CD4-positive, alpha-beta T cell treated with Interleukin-6 at 100 ng/mL for 8 hours (primary cell): ENCODE measurements at places on chromosomes 7 and 10.

GRCh38 chr7:93375603-93376002 is 143.4 kb downstream of the VPS50 start:
- DNase-seq = no peak

GRCh38 chr7:135316648-135317313 is 83.1 kb downstream of the STRA8 start:
- DNase-seq = no peak

DNA sequence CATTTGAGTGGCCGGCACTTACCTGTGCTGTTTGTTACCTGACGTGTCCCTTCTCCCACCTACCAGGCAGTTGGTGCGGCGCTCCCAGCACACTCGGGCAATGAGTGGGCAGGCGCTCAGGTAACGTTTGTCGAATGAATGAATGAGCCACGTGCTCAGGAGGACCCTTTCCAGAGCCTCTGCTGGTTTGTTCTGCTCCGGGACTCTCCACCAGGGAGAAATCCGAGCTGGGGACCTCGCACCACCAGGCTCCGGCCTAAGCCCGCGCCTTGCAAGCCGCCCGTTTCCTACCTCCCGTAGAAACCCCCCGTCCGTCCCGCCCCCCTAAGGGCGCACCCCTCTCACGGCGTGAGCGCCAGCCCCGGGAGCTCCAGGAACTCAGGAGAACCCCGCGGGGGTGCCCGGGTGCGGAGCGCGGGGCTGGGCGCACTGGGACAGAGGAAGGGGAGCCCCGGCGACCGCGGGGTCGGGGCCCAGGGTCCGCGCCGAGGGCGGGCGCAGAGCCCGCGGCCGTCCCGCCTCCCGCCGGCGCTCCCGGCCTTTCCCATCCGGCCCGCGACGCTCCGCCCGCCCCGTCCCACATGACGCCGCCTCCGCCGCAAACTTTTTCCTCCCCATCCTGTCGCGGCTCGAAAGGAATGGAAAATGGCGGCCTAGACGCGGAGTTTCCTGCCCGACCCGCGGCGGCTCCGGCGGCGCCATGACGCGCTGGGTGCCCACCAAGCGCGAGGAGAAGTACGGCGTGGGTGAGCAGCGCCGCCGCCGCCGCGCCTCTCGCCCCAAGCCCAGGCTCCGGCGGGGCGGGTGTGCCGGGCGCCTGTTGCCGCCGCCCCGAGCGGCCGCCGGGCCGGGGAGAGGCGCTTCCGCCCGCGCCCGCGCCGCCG is at the start of gene DOCK1:
Gene DOCK1 (plus strand): TSS at position 611 of the 884 bp plus-strand sequence. CDS start 90 bp downstream, at position 701.
- no peak for DNase-seq

DNA sequence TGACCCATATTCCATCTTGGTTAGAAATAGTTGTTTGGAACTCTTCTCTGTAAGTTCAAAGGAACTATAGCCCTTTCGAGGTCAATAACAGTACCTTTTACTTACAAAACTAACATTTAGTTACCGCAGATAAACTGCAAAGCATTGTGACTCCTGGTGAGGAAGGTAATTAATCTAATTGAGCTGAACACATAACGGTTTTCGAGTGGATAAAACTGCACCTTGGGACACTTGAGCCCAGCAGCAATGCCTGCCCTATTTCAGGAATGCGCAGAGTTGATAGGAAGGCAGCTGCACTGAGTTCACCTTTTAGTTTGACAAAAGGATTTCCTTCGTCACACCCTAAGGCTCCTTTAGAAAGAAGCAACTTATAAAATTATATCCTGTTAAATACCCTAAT is 75.4 kb downstream of the JAZF1 start:
- no peak for DNase-seq

GRCh38 chr7:17299483-17299991 is 1.1 kb downstream of the AHR start:
- peak; percentile 14 for DNase-seq

- DNase-seq = no peak
These were observed 281.7 kb downstream of the PHTF2 start for GRCh38 chr7:78080241-78080640.

DNA sequence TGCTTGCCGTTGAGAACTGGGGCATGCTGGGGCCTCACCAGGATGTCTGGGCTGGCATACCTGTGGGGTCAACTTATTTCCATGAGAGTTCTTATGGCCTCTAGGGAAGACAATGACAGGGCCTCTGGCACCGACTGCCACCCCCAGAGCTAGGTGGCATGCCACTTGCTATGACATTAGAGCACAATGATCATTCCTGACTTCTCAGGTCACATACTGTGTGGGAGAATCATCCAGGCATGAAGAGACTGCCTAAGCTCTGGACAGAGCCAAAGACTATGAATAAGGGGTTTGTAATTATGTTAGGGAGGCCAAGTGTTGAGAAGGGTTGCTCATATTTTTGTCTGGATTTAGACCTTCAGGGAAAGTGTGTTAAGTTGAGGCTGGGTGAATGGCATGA is 97.5 kb downstream of the PTPN20 start:
- no peak for DNase-seq

- no peak for DNase-seq
These were observed 956.7 kb downstream of the CCSER2 start for GRCh38 chr10:85284778-85285770.

GRCh38 chr7:75694638-75695399 is 43.9 kb downstream of the HIP1 start:
- no peak for DNase-seq

GRCh38 chr10:131933696-131934086 is 32.9 kb downstream of the PPP2R2D start:
- DNase-seq = no peak

GRCh38 chr10:69220041-69220451 is at the start of gene HKDC1:
HKDC1 (plus strand) TSS chr10:69220332; CDS start chr10:69220436, 104 bp downstream.
- DNase-seq = no peak

DNA sequence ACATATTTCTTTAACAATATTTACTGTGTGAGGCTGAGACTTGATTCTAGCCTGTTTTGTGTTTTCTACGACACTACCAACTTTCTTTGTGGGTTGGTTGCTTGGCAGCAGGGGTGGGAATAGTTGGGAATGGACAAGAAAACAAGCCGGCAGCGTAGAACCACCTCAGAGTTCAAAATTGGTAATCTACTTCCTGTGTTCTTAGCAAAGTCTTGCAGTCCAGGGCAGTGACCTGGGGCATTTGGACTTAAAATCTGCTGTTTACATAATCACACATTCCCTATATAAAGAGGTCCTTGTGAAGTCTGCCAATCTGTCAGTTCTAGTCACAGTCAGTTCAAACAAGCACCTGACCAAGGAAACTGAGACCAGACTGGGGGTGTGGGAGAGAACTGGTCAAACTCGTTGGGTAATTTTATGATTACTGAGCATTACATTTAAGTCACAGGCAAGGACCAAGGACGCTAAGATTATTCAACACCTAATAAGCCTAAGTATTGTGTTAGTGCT is 167.9 kb downstream of the CPEB3 start:
- DNase-seq = no peak

DNA sequence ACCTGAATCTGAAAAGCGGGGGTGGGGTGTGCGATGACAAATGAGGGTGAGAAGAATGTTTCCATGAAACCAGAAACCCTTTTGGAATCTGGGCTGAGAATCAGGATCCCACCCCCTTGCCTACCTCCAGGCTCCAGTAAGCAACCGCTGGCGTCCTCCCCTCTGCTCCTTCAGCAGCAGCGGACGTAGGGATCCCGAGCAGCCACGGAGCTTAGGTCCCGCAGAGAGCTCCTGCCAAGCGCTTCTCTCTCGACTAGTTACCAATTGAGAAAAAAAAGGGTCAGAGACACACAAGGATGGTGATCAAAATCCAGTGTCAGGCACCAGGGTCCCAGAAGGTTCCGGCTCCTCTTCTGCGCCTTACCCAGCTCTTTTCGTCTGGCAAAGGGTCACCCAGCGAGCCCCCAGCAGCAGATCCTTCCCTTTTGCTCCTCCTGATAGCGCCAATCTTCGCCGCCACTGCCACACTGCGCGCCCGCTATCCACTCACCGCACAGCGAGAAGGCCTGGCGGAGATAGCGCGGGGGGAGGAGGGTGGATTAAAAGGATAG is 733.5 kb downstream of the ZWINT start:
- DNase-seq = no peak

DNA sequence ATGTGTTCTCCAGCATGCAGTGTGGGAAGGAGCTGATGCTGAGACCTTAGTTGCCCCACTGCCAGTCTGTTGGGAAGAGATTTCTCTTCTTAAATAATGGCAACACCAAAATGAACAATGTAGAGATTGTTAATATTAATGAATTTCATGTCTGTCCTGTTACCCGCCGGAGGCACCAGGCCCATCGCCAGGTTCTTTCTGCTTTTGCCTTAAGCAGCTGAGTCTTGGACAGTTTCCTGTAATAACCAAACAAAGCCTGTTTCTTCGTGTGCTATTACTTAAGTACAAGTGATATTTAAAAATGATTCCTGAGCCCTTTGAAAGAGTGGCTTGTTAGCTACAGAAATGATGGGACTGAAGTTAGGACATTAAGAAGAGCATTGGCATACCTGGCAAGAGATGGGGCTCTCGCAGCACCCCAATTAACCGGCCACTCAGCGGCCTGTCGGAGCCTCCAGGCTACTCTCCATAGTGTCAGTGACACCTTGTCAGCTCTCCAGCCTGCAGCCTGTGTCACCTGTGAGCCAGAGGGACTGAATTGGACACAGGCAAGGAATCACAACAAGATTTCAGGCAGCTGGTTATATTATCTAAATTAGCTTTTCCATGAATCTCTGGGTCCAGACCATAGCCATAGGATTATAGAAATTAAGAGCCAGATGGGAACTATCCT is 142.0 kb downstream of the CELF2 start:
- no peak for DNase-seq

- DNase-seq = no peak
These were observed 24.9 kb upstream of the CARD11 start for GRCh38 chr7:3068530-3068929.

DNA sequence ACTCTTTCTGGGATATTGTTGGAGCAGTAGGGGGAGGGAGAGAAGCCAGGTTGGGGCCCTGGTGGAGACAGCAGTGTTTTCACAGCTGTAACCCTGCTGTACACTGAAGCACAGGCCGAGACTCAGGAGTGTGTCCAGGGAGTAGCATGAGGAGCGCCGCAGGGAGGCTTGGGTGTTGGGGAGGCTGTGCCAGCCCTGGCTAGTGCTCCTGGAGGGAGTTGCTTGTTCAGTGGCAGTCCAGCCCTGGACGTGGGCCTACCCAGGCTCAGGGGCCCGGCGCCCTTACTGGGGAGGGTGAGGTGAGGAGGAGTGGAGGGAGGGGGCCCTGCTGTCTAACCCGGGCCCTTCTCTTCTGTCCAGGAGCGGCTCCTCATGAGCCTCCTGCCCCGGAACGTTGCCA is 35.9 kb downstream of the ADCY1 start:
- DNase-seq = no peak

- no peak for DNase-seq
These were observed 76.1 kb upstream of the CPXM2 start for GRCh38 chr10:123967626-123968243.

- DNase-seq = no peak
These were observed 17.2 kb upstream of the NME8 start for GRCh38 chr7:37831244-37831643.

- DNase-seq = no peak
These were observed 193.3 kb upstream of the LYZL2 start for GRCh38 chr10:30822693-30823465.

GRCh38 chr7:150973571-150974451 is 4.3 kb downstream of the KCNH2 start:
- DNase-seq = peak; percentile 51

- DNase-seq = no peak
These were observed 12.4 kb downstream of the NMT2 start for GRCh38 chr10:15155978-15156656.

GRCh38 chr10:57891201-57892006 is 376.3 kb downstream of the IPMK start:
- no peak for DNase-seq

- no peak for DNase-seq
These were observed 119.8 kb downstream of the NKX6-2 start for GRCh38 chr10:132665946-132666704.

DNA sequence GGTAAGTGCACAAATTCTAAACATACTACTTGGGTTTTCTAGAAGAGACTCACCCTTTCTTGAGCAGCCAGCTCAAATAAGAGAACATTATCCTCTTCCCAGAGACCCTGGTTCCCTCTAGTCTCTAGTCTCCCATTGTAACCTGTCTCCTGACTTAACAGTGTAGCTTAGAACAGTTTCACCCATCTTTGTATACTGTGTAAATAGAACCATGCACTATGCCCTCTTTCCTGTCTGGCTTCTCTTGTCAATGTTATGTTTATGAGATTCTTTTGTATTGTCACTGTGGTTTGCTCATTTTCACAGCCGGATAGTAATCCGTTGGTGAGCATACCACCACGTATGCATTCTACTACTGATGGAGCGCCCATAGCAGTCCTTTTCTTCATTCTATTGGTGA is 227.4 kb upstream of the PLPP4 start:
- DNase-seq = no peak

DNA sequence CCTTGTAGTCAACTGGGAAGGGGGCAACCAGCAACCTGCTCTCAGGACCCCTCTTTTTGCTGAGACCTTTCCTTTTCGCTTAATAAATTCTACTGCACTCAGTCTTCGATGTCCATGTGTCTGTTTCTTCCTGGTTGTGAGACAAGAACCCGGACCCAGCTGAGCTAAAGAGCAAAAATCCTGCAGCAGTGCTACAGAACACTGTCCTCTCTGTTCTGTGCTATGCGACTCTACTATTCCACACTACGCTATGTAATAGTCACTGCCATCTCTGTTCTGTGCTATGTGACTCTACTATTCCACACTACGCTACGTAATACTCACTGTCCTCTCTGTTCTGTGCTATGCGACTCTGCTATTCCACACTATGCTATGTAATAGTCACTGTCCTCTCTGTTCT is 34.3 kb downstream of the DIP2C start:
- no peak for DNase-seq
